ENCODE measurements at places on chromosomes 3 and 15. TPM values are rescaled to one million over a fixed set of nuclear protein-coding genes. Genes with fewer than 3 reads are reported as not detected.
A peak's percentile ranks its signal among the peaks of the same experiment; 100 is the strongest.

DNA sequence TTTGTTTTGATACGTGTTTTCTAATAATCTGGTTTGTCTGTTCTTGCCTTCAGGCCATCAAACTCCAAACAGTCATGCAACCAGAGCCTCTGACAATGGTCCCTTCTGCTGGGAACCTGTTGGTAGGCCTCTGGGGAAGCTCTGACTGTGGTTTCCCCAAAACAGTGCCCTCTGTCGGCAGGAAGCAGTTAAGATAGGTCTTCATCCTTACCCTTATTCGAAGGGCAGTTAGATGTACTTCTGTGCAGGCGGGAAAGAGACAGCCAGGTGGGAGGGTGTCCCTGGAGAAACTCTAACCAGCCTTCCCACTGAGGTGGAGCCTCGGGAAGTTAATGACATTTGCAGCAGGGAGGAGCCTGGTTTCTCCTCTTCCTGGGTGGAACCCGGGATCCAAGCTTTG is 81.6 kb upstream of the CHMP2B start:
- no peak for DNase-seq

DNA sequence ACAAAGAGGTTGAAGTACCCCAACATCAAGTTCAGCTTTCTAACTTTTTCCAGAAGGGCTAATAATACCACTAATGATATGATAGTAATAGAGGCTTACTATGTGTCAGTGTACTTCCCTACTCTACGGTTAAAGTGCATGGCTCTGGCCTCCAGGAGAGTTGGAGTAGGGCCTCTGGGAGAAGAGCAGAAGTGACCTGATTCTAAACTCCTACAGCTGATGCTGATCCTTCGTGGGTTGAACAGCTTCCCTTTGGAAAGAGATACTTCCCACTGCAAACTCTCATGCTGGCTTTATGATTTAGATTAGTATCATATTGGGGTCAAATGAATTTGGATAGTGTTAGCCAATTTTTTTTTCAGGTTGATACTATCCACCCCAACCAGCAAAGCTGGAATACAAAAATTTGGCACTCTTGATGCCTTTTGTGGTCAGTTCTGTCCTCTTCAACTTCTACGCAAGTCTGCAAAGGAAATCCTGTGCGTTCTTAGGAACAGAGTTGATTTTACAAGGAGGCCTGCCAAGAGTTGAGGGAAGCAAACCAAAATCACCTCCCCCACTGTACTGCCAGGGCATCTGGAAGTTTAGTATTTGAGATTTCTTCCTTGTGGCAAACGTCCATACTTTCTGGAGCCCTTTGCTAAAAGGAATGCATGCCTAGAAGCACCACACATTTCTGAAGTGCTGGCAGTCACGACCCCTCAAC is 17.8 kb downstream of the TMEM212 start:
- DNase-seq, result no peak

DNA sequence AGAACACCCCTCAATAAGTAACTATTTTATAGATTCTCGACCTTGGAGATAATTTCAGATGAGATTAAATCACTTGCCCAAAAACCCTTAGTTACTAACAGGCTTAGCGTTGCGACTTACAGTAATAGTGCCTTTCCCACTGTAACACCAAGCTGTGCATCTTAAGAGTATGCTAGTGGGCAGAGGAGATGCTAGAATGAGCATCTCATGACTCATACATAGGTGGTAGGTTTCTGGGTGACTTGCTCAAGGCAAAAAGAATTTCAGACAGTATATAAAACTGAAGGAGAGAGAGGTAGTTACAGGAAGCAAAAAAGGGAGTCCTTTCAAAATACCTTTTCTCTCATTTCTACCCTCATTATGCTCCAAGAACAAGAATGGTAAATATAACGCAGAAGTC is 3.9 kb downstream of the KATNBL1 start:
- DNase-seq, result no peak

GRCh38 chr3:139325551-139325950 is 18.3 kb upstream of the MRPS22 start:
- DNase-seq, result no peak

DNA sequence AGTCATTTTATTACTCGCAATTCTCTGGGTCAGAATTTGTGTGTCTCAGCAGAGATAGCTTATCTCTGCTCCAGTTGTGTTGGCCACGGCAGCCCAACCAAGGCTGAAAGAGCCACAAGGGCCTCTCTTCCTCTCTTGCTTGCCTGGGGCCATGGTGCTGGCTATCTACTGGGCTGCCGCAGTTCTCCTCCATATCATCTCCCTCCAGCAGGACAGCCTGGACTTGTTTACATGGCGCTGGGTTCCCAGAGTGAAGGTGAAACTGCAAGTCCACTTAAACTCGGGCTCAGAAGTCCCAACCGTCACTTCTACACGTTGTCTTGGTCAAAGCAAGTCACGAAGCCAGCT is 134.8 kb downstream of the UACA start:
- no peak for DNase-seq

- DNase-seq, result no peak
Measured at GRCh38 chr3:39590806-39591205, 123.3 kb downstream of the MOBP start.

- no peak for DNase-seq
Measured at GRCh38 chr15:81511138-81511537, 137.1 kb upstream of the TMC3 start.

GRCh38 chr3:124840331-124840730 is 46.8 kb downstream of the ITGB5 start:
- DNase-seq, result no peak

GRCh38 chr3:43281020-43281419 is 5.3 kb upstream of the SNRK start:
- no peak for DNase-seq

- DNase-seq, result no peak
Measured at GRCh38 chr3:156038869-156039268, 81.5 kb upstream of the KCNAB1 start.

DNA sequence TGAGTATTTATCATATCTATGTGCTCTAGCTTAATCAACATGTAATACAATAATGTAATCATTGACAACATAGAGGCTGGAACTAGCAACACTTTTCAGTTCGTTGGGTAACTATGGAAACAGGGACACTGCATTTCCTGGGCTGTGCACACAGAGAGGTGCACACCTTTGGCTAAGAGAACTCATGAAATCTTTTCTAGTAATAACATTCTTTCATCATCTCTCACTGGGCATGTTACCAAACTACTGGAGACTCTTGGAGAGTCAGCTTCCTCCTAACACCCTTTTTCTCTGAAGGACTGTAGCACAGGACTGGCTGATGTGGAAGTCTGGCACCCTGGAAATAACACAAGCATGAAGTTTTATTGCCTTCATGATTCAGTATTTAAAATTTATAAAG is 135.6 kb downstream of the KCNMB2 start:
- DNase-seq, result peak; percentile 12

DNA sequence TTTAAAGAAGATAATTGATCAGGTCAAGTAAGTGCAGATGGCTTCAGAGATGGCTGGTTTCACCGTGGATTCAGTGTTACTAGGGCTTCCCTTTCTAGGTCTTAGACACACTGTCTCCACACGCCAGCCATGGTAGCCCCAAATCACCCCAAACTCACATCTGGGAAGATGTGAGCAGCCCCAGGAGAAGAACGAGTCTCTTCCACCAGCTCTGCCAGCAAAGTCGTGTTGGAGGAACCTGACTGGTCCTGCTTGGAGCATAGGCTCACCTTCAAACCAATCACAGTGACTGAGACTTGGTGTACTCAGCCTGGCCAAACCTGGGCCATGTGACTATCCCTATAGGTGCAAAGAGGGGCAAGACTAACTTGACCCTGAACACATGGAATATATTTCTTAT is 296.7 kb downstream of the RPLP1 start:
- DNase-seq, result no peak

DNA sequence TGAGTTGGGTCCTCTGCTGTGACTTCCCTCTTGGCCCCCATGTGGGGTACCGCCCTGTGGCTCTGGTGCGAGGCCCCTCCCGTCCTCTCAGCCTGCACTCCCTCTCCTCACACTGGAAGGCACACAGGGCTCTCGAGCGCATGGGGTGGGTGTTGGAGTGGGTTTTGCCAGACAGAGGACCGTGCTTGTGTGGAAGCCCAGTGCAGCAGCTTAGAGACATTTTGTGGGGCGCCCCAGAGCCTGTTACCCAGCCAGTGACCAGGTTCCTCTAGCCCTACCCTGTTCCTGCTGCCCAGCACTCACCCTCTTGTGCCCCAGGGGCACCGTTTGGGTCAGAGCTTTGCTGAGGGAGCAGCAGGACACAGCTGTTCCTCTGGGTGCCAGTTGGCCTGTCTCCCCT is 9.9 kb downstream of the PLXNA1 start:
- DNase-seq, result no peak

DNA sequence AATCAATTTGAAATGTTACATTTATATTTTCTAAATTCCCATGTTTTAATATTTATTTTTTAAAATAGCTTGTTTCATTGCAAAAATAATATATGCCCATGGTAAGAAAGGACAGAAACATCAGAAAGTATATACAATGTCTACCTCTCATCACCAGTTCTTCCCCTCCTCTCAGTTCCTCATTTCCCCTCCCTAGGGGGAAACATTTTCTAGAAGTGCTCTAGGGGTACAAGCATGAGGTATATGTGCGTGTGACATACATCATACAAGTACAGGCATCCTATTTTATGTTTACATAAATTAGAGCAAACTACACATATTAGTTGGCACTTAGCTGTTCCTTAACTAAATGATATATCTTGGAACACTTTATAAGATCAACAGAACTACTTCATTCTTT is 189.3 kb upstream of the VEPH1 start:
- DNase-seq, result no peak

DNA sequence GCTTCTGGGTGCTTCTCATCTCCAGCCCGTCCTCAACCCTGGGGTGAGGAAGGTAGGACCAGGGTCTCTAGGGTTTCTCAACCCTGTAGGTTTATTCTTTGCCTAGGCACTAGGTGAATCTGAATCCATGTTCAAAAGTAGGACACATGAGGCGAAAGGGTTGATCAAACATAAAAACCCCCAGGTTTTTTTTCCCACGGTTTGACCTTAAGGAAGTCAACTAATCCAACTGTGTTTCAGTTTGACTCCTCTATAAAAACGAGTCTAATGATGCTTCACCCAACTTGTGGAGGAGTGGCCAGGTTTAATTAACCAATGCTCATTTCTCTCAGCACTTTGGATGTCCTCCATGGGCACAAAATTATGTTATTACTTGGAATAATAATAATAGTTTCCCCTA is 335.9 kb upstream of the ICE2 start:
- DNase-seq, result no peak

DNA sequence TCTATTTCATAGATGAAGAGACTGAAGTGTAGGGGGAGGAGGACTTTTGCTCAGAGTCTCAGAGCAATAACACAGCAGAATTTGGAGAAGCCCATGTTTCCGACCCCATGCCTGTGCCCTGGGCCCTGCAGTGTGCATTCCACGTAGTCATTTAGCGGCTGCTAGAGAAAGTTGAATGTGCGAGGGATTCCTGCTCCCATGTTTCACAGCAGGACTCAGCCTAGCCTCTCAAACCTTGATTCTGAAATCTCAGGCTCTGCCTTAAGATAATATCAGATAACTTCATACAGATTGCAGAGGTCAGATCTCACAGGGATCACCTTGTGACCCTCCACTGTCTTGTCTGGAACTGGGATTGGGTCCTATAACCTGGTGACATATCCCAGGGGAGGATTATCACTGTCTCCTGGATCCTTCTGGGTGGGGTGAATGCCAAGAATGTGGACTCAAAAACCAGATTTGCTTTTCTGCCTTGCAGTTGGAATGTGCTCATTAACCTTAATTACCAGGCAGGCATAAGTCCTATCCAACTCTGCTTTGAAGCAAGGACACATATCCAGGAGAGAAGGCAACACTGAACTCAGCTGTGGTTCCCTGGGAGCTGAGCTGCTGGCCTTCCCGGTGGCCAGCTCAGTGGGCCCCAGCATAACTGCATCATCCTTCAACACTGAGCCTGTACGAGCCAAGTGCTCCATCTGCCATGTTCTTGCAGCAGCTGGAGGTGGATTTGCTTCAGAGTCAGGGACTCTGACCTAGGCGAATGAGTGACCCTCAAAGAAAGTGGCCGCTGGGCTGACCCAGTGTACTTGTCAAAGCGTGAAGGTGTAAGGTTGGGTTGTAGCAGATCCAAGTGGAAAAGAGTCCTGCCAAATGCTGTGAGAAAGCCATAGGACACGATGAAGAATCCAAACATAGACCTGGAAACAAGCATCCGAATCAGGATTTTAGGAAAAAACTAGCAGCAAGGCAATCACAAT is 43.0 kb downstream of the CTXND1 start:
- DNase-seq, result no peak

- DNase-seq, result no peak
Measured at GRCh38 chr3:52889901-52890300, 7.4 kb downstream of the STIMATE start.

GRCh38 chr3:168141405-168141998 is 45.8 kb upstream of the GOLIM4 start:
- no peak for DNase-seq

- DNase-seq, result no peak
Measured at GRCh38 chr3:47227678-47228077, 54.9 kb downstream of the KIF9 start.

GRCh38 chr3:18864933-18865731 is 283.2 kb upstream of the KCNH8 start:
- DNase-seq, result no peak

DNA sequence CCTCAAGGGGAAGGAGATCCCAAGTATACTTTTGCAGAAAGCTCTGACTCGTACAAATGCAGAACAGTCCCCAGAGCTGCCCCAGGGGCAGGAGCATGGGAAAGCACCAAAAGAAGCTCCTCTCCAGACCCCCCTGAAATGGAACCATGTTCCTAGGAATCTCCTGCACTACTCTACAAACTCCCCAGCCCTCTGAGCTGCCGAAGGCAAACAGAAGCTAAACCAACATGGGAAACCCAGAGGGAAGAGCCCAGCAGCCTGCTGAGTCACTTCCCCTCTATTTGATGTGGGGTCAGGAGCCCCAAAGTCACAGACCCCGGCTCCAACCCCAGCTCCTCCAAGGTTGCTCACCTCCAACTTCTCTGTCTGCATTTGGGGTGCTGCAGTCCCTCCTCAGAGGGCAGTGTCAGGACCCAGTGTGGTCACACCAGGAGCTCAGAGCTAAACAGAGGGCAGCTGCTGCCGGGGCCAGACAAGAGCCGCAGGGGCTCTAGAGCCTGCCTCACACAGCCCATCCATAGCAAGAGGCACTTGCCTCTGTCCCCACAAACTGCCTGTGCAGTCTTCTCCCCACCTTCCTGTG is 3.8 kb upstream of the PLXNA1 start:
- DNase-seq, result no peak

DNA sequence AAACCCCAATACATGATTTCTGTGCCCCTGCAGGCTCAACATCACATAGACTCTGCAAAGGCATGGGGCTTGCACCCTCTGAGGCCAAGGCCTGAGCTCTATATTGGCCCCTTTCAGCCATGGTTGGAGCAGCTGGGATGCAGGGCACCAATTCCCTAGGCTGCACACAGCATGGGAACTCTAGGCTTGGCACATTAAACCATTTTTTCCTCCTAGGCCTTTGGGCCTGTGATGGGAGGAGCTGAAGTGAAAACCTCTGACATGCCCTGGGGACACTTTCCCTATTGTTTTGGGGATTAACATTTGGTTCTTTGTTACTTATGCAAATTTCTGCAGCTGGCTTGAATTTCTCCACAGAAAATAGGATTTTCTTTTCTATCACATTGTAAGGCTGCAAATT is 1629.5 kb downstream of the OTOL1 start:
- DNase-seq, result no peak

GRCh38 chr3:51718547-51719409 is 11.9 kb downstream of the GRM2 start:
- no peak for DNase-seq

Gene APBA2
- polyA plus RNA-seq, result 5.2 TPM

Gene SMAD6
- polyA plus RNA-seq, result 3.7 TPM

Gene CCDC33
- polyA plus RNA-seq, result 0.36 TPM

Gene TTC23
- 16.0 TPM for polyA plus RNA-seq

Gene ILDR1
- 0.31 TPM for polyA plus RNA-seq

Gene CYP8B1
- 0.15 TPM for polyA plus RNA-seq

Gene LMOD3
- polyA plus RNA-seq, result 200 TPM

Gene IMPG2
- polyA plus RNA-seq, result 1.2 TPM
